ENCODE measurements at places on chromosomes 16 and 17.

DNA sequence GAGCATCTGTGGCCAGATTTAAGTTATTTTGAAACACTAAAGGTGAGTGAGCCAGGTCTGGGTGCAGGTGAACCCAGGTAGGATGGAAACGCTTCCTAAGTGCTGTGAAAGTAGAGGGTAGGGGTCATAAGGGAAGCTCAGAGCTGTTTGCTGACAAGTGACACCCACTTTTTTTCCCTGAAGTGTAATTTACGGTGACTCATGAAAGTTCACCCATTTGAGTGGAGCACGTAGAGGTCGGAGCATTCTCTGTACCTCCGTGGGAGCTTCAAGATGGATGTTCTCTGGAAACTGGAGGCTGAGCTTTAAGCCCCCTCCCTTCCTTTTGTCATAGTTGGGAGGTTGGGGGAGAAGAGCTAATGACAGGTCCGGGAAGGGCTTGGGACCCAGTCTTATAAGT, 44.3 kb downstream of the MPRIP start:
- DNase-seq, result no peak

- no peak for DNase-seq
These were observed 245.7 kb downstream of the PRKCA start for GRCh38 chr17:66548158-66548557.

DNA sequence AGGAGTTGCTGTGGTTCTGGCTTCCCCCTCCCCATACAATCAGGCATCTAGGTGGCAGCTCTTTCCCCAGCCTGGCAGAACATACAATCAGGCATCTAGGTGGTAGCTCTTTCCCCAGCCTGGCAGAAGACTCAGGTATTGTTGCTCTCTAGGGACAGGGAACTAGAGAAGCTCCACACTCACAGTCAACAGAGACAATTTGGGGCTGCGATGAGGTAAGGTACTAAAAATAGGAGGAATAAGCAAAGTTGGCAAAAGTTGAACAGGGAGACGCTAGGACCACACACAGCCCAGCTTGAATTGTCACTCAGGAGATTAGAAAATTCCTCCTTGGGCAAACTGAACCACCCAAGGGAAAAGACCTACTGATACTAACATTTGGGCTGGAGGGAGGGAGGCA, 315.5 kb upstream of the CDH5 start:
- no peak for DNase-seq

DNA sequence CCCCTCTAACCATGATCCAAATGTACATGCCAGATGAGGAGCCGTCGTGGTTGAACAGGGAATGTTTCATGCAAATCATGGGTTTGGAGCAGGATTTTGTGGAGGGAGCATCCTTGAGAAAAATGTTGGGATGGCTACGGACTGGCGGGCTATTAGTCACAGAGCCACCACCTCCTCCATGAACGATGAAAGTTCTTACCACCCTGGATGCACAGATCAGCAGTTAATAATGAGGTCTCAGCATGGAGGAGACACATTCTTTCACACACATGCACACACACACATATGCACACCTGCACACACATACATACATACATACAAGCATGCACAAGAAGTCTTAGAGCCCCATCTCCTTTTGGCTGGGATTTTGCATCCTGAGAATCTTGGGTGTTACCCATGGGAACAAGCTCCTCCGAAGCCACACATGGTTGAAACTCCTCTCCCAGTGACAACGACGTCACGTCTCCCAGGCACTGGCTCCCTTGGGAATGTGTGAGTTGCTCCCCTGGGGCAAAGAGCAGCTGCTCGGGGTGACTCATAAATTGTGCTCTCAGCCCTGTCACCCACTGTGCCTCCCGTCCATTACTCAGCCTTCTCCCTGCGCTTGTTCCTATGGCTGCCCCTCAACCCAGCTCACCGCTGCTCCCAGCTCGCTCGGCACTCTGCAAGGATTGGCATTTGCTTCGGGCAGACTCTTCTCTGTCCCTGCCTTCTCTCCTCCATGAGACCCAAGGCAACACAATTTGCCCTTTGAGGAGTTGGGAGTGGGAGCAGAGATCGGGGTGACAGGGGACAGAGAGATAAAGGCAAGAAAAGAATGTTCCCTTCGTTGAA, 344.6 kb downstream of the SOX9 start:
- DNase-seq, result no peak

GRCh38 chr17:48250949-48251348, 143.4 kb downstream of the SNX11 start:
- no peak for DNase-seq

DNA sequence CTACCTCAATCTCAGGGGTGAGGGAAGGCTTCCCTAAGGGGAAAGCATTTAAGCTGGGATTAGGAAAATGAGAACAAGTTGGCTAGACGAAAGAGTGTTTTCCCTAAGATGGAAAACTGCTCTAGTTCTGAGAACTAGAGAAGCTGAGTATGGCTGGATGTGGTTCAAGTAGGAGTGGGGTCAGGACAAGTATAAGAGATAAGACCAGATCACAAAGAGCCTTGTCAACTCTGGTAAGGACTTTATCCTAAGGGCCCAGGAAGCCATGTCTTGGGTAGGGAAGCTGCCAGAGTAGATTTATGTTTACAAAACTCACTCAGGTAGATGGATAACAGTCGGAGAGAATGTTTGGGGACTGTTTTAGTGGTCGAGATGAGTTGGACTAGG, 1.7 kb downstream of the ANKS4B start:
- DNase-seq, result no peak

- no peak for DNase-seq
These were observed 19.3 kb upstream of the CFAP20 start for GRCh38 chr16:58148526-58148925.

GRCh38 chr17:50837286-50837979, 2.0 kb downstream of the WFIKKN2 start:
- DNase-seq, result no peak

DNA sequence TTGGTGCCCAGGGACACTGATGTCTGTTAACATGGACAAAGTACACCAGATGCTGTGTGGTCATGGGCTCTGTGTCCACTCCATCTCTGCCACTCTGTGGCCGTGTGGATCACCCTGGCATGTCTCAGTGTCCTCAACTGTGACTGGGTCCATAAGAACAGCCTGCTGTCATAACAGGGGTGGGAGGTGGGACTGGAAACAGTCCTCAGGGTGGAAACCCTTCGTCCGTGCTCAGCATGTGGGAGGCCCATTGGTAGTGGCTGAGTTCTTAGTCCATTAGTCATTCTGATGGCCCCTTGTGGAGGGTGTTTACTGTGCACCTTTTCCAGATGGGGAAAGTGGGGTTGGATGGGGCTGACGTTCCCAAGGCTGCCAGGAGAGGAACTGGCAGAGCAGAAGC, 12.8 kb downstream of the FLYWCH2 start:
- DNase-seq, result no peak

GRCh38 chr16:73846356-73846755, 450.3 kb upstream of the PSMD7 start:
- peak; percentile 69 for DNase-seq

- no peak for DNase-seq
These were observed 156.0 kb downstream of the GSG1L start for GRCh38 chr16:27907457-27907972.

Measured in muscle of leg (tissue), 16 donors.